ENCODE measurements at places on chromosomes 1 and 21.

DNA sequence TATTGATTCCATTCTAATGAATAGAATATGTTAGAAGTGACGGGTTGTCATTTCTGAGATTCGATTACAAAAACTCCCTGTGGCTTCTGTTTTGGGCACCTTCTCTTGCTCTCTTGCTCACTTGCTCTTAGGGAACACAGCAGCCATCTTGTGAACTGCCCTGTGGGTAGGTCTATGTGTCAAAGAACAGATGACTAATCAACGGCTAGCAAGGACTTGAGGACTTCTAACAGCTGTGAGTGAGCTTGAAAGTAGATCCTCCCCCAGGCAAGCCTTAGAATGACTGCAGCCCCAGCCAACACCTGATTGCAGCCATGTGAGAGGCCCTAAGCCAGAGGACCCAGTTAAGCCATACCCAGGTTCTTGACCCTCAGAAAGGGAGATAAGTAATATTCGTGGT, 49.3 kb downstream of the AZIN2 start:
- DNase-seq: no peak

GRCh38 chr1:199688133-199688676, 339.3 kb upstream of the NR5A2 start:
- DNase-seq: no peak

DNA sequence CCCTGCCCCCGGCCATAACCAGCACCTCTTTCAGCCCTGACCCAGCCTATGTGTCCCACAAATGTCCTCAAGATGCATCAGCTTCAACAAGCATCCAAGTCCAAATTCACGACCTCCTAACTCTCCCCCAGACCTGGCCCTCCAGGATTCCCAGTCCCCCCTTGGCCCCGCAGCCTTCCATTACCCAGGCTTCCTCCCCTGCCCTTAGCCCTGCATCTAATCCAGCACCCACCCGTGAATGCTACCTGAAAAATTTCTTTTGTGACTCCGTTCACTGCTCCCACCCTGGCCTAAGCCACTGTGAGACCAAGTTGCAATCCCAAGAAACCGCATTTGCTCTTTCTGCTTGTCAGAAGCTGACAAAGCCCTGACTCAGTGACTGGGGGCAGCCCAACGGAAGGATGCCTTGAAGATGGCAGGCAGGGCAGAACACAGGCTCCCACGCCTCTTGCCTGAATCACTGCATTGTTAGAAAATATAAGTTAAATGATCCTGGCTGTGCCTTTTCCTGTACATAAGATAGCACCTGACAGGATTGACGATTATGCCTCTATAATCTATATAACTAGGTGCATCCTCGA, 939 bp upstream of the MFAP2 start:
- no peak for DNase-seq

- DNase-seq: peak; percentile 55
These were observed 89.9 kb upstream of the JAK1 start for GRCh38 chr1:65056234-65056633.
